Activated CD8-positive, alpha-beta memory T cell treated with anti-CD3 and anti-CD28 coated beads for 48 hours (primary cell): ENCODE measurements at places on chromosomes 4 and X.

GRCh38 chrX:130606425-130606824 is 204.6 kb downstream of the RBMX2 start:
- DNase-seq, result no peak

DNA sequence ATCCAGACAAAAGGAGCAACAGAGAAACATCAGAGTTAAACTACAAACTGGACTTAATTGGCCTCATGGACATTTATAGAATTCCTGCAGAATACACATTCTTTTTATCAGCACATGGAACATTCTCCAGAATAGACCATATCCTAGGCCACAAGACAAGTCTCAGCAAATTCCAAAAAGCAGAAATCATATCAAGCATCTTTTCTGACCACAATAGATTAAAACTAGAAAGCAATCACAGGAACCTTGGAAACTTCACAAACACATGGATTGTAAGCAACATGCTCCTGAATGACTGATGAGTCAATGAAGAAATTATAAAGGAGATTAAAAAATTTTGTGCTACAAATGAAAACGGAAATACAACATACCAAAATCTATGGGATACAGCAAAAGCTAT is 526.7 kb downstream of the PCDH7 start:
- DNase-seq, result no peak

GRCh38 chrX:123756320-123756719 is 23.5 kb upstream of the THOC2 start:
- DNase-seq, result no peak

- DNase-seq, result no peak
These were observed 96.2 kb downstream of the CDS1 start for GRCh38 chr4:84678976-84679744.

- no peak for DNase-seq
These were observed 52.8 kb downstream of the LRBA start for GRCh38 chr4:150962245-150962644.

DNA sequence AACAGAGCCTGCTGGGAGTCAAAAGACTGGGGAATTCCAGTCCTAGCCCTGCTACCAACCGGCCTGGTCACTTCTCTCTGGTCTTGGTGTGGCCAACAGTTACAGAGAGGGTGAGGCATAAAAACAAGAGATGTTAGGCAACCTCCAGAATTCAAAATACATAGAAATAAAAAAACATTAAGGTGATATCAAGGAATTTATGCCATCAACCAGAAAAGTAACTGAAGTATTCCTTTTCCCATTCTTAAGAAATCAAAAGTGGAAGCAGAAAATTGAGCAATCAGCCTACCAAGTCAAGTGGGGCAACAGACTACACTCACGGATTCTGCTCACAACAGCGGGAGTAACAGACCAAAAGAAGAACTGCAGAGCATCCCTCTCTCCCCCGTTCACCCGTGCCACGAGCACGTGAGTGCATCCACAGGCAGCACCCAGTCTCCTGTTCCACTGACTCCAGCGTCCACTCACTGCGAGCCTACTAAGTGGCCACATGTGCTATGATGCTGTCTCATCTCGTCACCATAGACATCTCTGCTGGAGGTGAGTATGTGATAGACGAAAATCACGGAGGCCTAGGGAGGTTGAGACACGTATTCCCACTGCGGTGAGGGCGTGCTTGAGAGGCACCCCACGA is 29.3 kb downstream of the AFAP1 start:
- DNase-seq, result no peak

DNA sequence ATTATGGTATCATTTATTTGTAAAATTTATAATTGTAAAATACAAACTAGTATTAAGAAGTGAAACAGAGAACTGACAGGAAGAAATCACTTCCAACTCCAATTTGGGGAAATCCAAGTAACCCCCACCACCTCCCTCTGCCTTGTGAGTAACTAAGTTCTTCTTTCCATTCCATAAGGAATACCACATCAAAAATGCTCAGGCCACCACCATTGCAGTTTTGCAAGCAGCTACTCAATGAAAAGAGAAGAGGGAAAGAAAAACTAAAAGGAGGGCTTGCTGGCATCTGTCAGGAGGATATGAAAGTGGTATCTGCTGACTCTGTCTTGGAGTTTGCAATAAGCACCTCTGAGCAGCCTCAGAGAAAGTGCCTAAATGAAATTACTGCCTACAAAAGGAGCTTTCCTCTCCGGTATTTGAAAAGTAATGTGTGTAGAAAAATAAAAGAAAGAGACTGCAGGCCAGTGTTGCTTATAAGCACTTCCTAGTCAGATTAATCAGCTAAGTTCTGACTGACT is 228.7 kb downstream of the OPHN1 start:
- no peak for DNase-seq

- DNase-seq, result no peak
These were observed 22.9 kb downstream of the SHROOM3 start for GRCh38 chr4:76457885-76458284.

DNA sequence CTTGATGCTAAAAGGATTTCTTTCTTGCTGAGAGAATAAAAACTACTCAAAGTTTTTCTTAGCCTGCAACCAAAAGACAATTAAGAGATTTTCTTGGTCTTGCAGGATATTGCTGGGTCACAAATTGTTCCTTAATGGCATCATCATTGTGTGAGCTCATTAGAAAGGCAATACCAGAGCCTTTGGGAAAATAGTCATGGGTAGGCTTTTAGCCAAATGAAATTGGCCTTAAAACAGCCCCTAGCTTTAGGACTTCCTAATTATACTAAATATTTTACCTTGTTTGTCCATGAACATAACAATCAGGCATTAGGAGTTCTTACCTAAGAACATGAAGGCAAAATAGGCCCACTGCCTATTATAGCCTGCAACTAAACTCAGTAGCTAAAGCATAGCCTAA is 10.4 kb upstream of the FAM13A start:
- no peak for DNase-seq

DNA sequence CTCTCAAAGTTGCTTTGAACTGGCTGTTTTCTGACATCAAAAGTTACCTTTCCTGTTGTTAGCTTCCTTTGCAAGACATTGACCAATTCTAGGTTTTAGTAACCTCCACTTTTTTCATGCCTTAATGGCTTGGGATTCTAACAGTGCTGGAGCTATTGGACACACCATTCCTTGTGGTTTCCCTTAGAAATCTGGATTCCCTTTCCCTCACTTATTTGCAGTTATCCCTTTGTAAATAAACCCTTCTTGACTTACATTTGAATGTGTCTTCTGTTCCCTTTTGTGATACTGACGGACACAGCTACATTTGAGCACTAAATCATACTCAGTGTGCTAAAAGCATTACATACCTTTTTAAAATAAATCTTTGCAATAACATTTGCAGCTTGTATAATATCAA is 1927.6 kb upstream of the IGFBP7 start:
- no peak for DNase-seq

- DNase-seq, result no peak
These were observed 485.5 kb downstream of the TRAM1L1 start for GRCh38 chr4:116599859-116600258.

- DNase-seq, result peak; percentile 56
These were observed 1.1 kb downstream of the UBE2D3 start for GRCh38 chr4:102826105-102826889.

DNA sequence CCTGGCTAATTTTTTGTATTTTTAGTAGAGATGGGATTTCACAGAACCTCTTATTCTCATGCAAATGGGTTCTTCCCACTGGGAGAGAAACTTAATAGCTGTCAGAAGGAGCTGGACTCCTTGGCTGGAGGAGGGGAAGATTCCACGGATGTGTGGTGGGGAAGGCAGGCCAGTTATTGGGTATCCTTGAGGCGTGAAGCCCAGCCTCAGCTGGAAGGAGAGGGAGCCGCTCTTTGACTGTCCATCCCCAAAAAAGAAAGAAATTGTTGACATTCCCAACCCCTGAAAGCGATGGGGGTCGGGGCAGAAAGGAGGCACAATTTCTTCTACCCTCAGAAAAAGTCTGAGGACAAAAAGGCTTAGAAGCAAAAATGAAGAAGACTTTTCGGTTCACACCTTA is 983.1 kb upstream of the PABPC4L start:
- no peak for DNase-seq

GRCh38 chrX:107823042-107823441 is 2.6 kb upstream of the MID2 start:
- DNase-seq, result no peak

- DNase-seq, result peak; percentile 37
These were observed 58.5 kb upstream of the CLCN4 start for GRCh38 chrX:10098270-10098713.

GRCh38 chrX:55638933-55639332 is 15.7 kb downstream of the FOXR2 start:
- DNase-seq, result no peak

- no peak for DNase-seq
These were observed 5.4 kb upstream of the CCDC120 start for GRCh38 chrX:49053223-49054072.

GRCh38 chr4:91990726-91991125 is 313.0 kb upstream of the GRID2 start:
- no peak for DNase-seq

DNA sequence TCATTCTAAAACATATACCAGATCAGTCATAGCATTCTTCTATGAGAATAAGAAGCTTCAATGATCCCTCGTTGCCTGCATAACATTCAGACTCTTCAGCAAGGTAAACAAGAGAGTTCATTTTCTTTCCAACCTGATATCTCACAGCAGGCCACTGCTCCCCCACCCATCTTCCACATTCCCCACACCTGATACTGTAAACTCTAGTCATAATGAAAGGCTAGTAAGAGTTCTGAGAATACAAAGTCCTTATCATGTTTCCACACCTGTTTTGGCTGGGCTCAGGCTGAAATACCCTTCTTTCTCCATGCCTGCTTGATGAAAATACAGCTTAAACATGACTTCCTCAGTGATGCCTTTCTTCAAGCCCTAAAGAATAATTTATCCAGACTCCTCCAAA is 2.3 kb upstream of the AASDH start:
- no peak for DNase-seq

DNA sequence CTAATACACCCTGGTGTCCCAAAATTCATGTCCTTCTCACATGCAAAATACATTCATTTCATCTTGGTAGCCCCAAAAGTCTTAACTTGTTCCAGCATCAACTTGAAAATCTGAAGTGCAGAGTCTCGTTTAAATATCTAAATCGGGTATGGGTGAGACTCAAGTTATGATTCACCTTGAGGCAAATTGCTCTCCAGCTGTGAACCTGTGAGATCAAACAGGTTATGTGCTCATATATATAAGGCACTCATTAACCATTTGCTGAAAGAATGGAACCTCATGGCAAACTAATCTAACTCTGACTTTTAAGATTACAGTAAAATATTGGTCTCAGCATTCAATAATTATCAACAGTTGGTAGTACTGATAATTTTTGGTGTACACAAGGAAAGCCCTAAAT is 55.5 kb downstream of the PDLIM5 start:
- no peak for DNase-seq

GRCh38 chrX:145654486-145654885 is 163.1 kb upstream of the SLITRK2 start:
- no peak for DNase-seq

GRCh38 chr4:154743683-154744340 is at the start of gene LRAT:
Gene LRAT, plus strand, starts transcription at chr4:154744000. Its CDS starts 327 bp downstream, at chr4:154744327.
- no peak for DNase-seq

- DNase-seq, result no peak
These were observed 29.8 kb upstream of the CCNG2 start for GRCh38 chr4:77127215-77127614.

- no peak for DNase-seq
These were observed 17.8 kb downstream of the TMPRSS11E start for GRCh38 chr4:68465058-68465457.

DNA sequence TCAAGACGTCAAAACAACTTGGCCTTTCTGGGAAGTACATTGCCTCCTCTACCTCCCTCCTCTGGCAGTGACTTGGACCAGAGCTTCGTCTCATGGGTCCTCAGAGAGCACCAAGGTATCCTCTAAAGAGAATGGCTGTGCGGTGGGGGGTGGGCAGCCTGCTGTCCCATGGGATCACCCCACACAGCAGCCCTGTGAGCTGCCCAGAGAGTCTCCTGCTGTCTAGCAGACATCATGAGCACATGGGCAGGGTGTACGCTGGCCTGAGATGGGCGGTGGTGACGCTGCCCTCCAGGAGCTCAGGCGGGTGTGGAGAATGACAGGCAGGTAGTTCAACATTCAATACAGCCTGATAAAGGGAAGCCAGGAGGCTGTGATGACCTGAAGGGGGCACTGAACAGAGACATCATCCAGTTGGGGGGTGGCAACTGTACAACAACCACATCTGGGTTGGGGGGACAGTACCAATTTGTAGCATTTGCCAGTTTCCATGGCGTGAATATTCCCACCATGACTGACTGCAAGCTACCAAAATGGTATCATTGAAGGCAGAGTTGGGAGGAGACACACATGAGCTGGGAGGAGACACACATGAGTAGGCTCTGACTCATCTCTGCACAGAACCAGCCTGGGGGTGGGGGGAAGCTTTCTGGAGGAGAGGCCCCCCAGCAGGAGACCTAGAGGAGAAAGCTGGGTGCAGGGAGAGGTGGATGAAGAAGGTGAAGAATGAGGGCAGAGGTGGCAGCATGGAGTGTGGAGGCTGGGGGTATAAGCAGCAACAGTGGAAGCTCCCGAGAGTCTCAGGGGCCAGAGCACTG is 35.9 kb downstream of the C4orf50 start:
- DNase-seq, result no peak

GRCh38 chr4:123835831-123836590 is 439.4 kb downstream of the SPRY1 start:
- no peak for DNase-seq

- DNase-seq, result no peak
These were observed 612.7 kb downstream of the KCTD8 start for GRCh38 chr4:43835869-43836268.

DNA sequence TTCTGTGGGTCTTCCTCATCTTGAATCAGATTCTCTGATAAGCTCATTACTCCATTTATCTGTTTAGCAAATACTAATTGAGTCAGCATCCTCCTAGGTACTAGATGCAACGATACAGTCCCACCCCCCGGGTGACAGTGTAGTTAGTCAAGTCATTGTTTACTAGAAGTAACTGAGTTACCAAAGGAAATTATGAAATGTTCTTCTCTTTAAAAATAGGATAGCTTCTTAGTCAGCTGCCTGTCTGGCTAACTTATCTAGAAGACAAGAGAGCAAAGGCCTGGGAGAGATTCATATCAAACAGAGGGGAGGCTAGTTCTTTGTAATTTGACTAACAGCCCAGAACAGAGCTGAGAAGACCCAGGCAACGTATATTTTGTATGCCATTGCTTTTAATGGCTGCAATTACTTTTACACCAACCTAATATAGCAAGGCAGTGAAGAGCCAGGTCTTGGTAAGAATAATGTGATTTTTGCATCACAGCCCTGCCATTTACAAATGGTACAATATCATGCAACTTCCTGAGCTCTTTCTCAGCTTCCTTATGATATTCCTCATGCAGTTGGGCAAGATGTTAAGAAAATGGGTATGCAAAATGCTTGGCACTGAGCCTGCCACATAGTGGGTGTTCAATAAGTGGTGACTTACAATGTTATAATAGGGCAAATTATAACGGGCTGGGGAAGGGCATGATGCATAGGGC is 149.9 kb downstream of the CHIC2 start:
- no peak for DNase-seq

- no peak for DNase-seq
These were observed 9.9 kb upstream of the AKAP14 start for GRCh38 chrX:119885554-119886428.

GRCh38 chr4:81684352-81684751 is 212.6 kb upstream of the RASGEF1B start:
- DNase-seq, result no peak
